Stimulated activated CD4-positive, alpha-beta T cell treated with anti-CD3 and anti-CD28 coated beads, TNF-alpha, amount 100 ng/mL, for 48 hours (primary cell): ENCODE measurements at places on chromosomes 2 and 18.

DNA sequence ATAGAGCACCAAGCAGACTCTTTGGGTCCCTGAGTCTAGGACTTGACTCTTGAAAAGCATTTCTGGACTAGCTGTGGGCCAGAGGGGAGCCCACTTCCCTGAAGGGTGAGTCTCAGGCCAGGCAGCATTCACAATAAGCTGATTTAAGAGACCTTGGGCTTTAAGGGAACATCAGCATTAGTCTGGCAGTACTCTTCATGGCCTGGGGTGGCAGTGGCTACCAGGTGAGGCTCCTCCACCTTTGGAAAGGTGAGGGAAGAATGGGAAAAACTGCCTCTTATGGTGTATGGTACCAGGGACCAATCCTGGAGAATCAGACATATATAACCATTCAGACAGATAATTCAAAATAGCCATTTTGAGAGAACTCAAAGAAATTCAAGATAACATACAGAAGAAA lies 599.9 kb upstream of the POU3F3 start:
- DNase-seq, result no peak

DNA sequence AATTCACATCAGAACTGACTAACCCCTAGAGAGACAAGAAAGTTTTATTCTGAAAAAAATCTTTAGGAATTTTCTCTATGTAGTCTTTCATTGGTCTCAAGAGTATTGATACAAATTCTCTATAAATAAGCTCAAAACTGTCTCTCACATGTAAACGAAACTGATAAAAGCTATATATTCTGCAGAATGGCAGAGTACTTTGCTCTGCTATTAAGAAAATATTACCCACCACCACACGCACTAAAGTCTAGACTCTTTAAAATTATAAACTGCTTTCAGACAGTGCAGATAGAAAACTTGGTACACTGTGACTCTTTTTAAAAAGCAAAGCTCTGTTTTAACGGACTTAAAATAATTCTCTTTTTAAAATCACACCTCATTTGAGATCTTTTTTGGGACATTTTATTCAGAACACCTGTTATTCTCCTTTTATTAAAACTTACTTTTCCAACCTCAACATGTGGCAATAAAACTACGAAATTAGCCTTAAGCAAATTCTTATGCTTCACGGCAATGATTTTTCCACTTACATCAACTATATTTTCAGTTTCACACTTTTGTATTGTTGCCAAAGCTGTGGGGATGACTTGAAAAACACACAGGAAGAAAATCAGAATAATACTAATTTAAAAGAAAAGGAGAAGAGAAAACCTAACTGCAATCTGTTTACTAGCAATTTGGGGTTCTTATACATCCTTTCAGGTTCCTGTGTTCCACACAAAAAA lies 58.0 kb downstream of the CCDC88A start:
- no peak for DNase-seq

DNA sequence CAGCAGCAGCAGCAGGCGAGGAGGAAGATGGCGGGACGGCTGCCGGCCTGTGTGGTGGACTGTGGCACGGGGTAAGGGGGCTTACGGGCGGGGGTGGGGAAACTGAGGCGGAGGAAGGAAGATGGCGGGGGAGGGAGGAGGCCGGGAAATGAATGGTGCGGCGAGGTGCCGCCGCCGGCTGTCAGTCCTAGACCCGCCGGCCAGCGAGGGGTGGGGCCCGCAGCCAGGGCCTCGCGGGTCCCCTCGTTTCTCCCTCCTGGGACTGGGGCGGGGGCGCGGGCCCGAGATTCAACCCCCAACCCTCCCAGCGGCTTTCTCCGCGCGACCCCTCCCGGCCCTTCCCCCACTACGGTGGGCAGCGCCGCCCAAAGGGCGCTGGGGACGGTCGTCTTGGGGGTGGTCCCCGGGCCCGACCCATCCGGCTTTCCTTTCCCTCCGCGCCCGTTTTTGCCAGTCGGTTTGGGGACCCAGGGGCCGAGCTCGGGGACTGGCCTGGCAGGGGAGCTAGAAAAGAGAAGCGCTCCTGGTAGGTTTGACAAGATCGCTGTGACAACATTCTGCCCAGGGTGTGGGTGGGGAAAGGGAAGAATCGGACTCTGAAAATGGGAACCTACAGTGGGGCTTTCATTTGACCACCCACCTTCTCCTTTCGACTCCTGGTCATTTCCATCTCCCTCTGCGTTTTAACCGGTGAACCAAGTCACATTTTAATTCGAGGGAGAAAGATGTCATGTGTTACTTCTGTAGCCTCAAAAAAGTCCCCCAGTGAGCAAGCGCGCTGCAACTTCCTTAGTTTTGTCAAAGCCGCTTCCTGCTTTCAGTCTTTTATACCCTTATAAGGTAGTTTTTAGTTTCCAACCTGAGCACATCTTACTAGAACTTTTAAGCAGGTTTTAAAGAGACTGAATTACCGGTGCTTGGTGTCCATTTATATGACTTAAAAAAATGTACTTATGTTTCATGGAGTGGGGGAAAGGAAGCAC lies 655 bp downstream of the ACTR3 start:
- peak; percentile 50 for DNase-seq

- no peak for DNase-seq
These were observed 78.4 kb upstream of the MC2R start for GRCh38 chr18:13993730-13994129.

DNA sequence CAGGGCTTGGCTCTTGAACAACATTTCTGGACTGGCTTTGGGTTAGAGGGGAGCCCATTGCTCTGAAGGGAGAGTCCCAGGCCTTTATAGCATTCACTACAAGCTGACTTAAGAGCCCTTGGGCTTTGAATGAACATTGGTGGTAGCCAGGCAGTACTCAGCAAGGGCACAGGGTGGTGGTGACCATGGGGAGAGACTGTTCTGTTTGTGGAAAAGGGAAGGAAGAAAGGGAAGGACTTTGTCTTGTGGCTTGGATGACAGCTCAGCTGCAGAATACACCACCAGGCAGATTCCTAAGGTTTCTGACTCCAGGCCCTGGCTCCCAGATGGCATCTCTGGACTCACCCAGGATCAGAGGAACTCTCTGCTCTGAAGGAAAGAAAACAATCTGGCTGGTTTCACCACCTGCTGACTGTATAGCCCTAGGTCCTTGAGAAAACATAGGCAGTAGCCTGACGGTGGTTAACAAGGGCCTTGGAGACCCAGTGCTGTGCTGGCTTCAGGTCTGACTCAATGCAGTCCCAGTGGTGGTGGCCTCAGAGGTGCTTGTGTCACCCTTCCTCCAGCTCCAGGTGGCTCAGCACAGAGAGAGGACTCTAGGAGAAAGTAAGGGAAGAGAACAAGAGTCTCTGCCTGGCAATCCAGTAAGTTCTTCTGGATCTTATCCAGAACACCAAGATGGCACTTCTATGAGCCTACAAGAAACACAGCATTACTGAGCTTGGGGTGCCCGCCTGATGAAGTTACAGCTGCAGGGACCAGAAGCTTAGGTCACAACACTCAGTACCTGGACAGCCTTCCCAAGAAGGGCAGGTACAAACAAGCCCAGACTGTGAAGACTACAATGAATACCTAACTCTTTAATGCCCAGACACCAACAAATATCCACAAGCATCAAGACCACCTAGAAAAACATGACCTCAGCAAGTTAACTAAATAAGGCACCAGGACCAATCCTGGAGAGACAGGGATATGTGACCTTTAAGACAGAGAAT lies 16.4 kb upstream of the ABCB11 start:
- DNase-seq, result no peak

GRCh38 chr2:194750926-194751325 lies 906.1 kb upstream of the SLC39A10 start:
- no peak for DNase-seq

GRCh38 chr2:181140414-181140813 lies 160.0 kb downstream of the UBE2E3 start:
- no peak for DNase-seq

DNA sequence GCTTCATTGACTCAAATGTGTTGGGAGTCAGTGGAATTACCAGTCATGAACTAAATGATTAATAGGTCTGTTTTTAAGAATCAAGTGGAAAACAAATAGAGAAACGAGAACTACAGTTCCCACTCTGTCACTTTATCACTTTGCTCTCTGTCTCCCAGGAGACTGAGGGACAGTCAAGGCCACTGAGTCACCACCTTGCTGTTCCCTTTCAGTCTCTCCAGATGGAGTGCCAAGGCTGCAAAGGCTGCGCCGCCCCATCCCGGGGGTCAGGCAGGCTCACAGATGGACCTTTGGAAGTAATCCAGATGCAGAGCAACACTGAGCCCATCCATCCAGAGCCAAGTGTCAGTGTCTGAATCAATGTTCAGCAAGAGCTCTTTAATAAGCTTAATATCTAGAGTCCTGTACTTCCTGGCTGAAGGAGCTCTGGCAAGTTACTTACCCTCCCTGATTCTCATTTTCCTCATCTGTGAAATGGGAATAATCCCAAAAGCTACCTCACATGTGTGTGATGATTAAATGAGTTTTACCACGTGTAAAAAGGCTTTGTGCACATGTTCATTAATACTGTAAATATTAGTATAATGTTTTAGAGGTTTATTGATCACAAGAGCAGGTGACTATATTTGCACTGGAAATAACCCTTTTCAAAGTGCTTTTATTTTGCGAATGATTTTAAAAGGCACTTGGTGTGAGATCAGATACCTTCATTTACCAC lies 43.0 kb upstream of the EFEMP1 start:
- no peak for DNase-seq

- DNase-seq, result no peak
These were observed 881.6 kb upstream of the PIK3C3 start for GRCh38 chr18:41073372-41073954.

GRCh38 chr2:208648368-208648767 lies 241.8 kb downstream of the PTH2R start:
- DNase-seq, result no peak

DNA sequence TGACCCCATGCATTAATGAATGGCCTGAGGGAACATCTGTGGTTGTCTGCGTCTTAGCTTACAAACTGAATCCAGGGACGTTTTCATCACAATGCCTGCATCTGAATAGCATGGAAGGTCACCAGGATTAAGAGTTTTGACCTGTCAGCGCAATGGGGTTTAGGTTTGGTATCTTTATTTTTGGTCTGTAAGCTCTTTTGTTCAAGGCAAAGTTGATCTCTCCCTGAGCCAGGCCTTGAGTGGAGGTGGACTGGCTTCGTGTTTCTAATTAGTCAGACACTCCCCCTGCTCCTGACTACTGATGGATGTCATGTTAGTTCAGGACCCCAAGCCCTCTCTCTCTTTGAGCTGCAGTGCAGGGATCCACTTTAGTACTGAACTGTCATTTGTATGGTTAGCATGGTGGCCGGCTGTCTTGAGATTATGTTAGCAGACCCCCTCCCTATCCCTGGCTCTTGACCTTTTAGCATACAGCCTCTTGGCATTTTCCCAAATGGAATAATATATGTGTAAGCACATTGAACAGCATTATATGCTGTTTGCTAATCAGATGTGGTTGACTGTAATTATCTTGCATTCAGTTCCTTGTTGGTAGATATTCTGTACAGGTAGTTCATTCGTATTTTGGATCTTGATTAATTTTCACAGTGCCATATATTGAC lies 59.2 kb downstream of the LYPD6 start:
- no peak for DNase-seq

DNA sequence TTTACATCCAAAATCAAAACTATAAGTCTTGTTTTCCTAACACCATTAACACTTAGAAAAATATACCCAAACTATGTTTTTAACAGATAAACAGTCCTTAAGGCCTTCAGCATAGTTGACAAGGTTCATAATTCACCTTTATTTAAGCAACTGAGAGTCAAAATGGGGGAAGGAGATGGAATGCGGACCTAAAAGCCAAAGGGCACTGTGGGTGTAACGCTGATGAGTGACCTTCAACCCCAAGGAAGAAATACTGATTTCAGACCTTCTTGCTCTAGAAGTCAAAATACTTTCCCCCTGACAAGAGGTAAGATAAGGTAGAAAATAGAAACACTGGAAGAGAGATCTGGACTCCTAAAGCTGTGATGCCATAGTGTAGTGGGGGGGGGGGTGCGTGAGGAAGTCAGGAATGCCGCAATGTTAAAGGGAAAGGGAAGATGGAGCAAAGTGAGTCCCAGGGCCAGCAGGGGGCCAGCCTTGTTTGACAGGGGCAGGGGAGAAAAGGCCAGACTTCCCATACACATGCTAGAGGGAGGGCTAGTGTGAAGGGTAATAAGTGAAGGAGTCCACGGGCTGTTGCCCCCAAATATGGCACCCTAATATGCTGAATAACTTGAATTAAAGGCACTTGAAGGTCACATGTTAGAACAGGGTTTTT lies 31.4 kb downstream of the CCDC93 start:
- no peak for DNase-seq

DNA sequence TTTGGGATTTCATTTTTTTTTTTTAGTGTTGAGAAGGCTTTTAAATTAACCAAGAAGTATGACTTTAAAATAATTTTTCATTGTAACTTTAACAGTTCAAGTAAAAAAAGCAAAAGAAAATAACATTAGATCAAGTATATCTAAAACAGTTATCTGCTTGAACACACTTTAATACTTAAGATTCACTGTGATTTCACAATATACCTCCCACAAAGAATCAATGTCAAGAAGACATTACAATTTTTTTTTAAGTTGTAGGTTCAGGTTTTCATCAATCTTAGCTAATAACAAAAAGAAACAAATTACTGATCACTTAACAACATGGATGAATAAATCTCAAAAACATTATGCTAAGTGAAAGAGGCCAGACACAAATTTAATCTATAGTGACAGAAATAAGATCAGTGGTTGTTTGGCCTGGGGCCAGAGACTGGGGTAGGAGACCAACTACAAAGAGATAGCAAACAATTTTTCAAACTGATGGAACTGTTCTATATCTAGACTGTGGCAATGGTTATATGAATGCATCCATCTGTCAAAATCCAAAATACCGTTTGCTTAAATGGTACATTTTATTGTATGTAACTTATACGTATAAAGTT lies 74.8 kb upstream of the FRZB start:
- DNase-seq, result no peak

DNA sequence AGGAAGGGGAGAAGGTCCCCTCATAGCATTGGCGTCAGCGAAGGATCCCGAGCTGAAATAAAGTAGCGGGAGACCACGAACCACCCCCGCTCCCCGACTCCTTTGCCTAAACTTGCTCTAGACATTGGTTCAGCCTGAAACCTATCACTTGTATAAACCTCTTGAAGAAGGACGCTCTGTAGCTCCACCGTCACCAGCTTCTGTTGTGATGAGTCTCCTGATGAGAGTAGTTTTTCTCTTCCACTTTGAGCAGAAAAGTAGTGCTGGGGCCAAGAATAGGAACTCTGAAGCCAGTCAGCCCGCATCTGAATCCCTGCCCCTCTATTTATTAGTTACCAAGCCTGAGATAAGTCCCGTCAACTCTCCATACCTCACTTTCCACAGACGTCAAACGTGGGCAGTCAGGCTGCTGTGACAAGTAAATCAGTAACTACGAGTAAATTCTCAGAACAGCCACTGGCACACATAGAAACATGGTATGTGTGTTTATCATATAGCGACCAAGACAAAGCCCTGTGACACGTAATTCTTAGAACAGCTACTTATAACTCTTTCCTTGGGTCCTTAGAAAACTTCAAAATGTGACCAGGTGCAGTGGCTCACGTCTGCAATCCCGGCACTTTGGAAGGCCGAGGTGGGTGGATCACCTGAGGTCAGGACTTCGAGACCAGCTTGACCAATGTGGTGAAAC lies 61.7 kb downstream of the CD226 start:
- peak; percentile 47 for DNase-seq

GRCh38 chr18:57428221-57429150 lies 6.7 kb upstream of the ONECUT2 start:
- no peak for DNase-seq
